ENCODE measurements at places on chromosomes 5 and 9. TPM values are rescaled to one million over a fixed set of nuclear protein-coding genes. Genes with fewer than 3 reads are reported as not detected.

GRCh38 chr9:136886610-136887597 lies 588 bp downstream of the TRAF2 start:
- H3K4me1 ChIP-seq = peaks cover 27% of the 10 kb centered on the region
- no peaks in the 10 kb centered on the region for H3K27me3 ChIP-seq
- H3K36me3 ChIP-seq = peaks cover 23% of the 10 kb centered on the region
- H3K4me3 ChIP-seq = peak overlapping the region; percentile 64
- peak; percentile 2 for DNase-seq
- H3K27ac ChIP-seq = peak overlapping the region; percentile 10

GRCh38 chr5:116492776-116493175 lies 81.8 kb downstream of the SEMA6A start:
- no peak for DNase-seq
- H3K36me3 ChIP-seq = peaks cover 9% of the 10 kb centered on the region
- no peak overlapping the region for H3K27ac ChIP-seq
- no peak overlapping the region for H3K4me3 ChIP-seq

- no peak overlapping the region for H3K27ac ChIP-seq
- H3K4me3 ChIP-seq = no peak overlapping the region
- peaks cover 6% of the 10 kb centered on the region for H3K4me1 ChIP-seq
- no peaks in the 10 kb centered on the region for H3K27me3 ChIP-seq
These were observed 67.3 kb downstream of the POU5F2 start for GRCh38 chr5:93674138-93674537.

Gene SLC25A48
- 6.8 TPM for total RNA-seq

DNA sequence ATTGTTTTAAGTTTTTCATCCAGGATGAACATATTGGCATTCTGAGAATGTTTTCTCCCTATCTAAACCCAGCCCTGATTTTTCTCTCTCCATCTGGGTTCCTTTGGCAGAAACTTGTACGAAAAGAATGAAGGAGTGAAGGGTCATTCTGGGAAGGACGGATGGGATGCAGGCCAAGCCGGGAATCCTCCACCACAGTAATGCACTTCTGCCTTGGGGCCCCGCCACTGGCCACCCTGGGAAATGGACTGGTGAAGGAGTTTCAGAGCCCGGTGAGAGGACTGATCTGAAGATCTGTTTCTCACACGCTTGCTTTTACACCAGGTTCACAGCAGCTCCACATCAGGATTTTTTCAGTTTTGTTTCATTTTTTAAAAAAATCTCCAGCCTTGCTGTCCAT lies 554.8 kb downstream of the BNC2 start:
- H3K27me3 ChIP-seq = peaks cover 3% of the 10 kb centered on the region
- no peak overlapping the region for H3K27ac ChIP-seq
- DNase-seq = no peak
- H3K36me3 ChIP-seq = no peaks in the 10 kb centered on the region
- H3K4me3 ChIP-seq = no peak overlapping the region
- H3K4me1 ChIP-seq = peaks cover 32% of the 10 kb centered on the region

DNA sequence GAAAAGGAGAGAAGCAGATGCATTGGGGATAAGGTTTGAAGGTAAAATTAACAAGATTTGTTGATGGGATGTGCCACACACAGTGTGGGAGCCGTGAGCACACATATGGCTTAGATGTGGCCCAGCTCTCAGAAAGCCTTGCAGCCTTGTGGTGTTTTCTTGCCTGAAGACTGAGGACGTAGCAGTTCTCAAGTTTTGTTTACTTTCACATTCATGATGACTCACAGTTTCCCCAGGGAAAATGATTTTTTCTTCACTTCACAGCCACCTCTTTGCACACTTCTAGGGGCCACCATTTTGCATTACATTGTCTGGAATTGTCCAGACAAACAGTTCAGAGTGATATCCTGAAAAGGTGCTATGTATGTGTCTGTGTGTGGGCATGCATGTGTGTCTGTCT lies 126.2 kb downstream of the BASP1 start:
- no peak overlapping the region for H3K4me3 ChIP-seq
- no peaks in the 10 kb centered on the region for H3K27me3 ChIP-seq
- no peaks in the 10 kb centered on the region for H3K4me1 ChIP-seq
- DNase-seq = no peak
- H3K36me3 ChIP-seq = no peaks in the 10 kb centered on the region

DNA sequence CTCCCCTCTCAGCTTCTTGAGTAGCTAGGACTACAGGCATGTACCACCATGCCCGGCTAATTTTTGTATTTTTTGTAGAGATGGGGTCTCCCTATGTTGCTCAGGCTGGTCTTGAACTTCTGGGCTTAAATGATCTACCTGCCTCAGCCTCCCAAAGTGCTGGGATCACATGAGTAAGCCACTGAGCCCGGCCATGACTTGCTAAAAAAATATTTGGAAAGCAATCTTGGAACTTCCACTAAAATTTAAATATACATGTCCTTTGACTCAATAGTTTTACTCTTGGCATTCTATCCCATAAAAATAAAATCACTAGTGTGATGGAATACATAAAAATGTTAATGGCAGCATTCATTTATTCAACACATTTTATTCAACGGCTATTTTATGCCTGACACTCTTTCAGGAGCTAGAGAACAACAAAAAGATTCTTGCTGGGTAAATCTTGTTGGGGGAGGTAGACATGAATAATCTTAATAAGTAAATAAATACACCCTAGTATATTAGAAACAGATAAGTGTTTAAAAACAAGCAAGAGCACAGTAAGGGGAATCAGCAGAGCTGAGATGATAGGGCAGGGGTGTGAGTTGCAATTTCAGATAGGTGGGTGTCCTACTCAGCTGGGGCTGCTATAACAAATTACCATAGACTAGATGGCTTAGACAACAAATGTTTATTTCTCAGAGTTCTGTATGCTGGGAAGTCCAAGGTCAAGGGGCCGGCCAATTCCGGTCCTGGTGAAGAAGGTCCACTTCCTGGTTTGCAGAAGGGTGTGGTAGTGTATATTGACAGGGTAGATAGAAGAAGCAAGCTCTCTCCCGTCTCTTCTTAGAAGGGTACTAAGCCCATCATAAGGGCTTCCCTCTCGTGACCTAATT lies 50.7 kb downstream of the KCNV2 start:
- H3K4me3 ChIP-seq = no peak overlapping the region
- H3K4me1 ChIP-seq = no peaks in the 10 kb centered on the region
- H3K36me3 ChIP-seq = no peaks in the 10 kb centered on the region

GRCh38 chr9:134178768-134179551 lies 14.6 kb upstream of the RNU6ATAC start:
- H3K4me3 ChIP-seq = no peak overlapping the region
- peaks cover 18% of the 10 kb centered on the region for H3K27me3 ChIP-seq
- peaks cover 37% of the 10 kb centered on the region for H3K4me1 ChIP-seq

- H3K27me3 ChIP-seq = no peaks in the 10 kb centered on the region
- H3K4me1 ChIP-seq = no peaks in the 10 kb centered on the region
- H3K36me3 ChIP-seq = no peaks in the 10 kb centered on the region
- H3K4me3 ChIP-seq = no peak overlapping the region
These were observed 38.6 kb downstream of the DMGDH start for GRCh38 chr5:79030663-79031484.

- no peak overlapping the region for H3K27ac ChIP-seq
- H3K4me3 ChIP-seq = no peak overlapping the region
- H3K27me3 ChIP-seq = no peaks in the 10 kb centered on the region
- H3K36me3 ChIP-seq = no peaks in the 10 kb centered on the region
These were observed 348.8 kb downstream of the EFNA5 start for GRCh38 chr5:107321906-107322305.

DNA sequence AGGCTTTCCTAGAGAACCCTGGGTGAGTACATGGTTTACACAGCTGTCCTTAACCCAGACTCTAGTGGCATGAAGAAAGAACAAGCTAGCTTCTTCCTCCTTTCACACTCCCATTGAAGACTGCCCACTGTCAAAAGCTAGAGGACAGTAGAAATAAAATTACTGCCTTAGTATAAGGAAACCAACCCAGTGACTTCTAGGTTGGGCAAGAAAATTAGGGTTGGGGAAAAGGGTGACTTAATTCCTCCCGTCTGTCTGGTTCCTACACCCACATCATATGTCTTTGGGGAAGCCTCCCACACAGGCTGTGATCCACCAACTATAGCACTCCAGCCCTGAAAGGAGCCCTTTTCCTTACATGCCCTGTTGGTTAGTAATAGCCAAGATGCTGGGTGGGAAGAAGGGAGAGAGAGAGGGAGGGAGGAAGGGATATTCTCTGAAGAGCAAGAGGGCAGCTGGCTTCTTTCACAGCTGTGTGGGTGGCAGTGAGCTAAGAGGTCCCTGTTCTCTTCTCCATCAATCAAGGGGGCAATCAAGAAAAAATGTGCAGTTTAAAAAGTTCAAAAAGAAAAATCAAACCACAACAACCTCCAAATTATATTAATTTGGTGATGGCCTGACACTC lies 21.7 kb downstream of the HBEGF start:
- H3K27ac ChIP-seq = peak overlapping the region; percentile 61
- DNase-seq = peak; percentile 31
- H3K4me3 ChIP-seq = no peak overlapping the region

Gene CER1
- total RNA-seq = 0.79 TPM

DNA sequence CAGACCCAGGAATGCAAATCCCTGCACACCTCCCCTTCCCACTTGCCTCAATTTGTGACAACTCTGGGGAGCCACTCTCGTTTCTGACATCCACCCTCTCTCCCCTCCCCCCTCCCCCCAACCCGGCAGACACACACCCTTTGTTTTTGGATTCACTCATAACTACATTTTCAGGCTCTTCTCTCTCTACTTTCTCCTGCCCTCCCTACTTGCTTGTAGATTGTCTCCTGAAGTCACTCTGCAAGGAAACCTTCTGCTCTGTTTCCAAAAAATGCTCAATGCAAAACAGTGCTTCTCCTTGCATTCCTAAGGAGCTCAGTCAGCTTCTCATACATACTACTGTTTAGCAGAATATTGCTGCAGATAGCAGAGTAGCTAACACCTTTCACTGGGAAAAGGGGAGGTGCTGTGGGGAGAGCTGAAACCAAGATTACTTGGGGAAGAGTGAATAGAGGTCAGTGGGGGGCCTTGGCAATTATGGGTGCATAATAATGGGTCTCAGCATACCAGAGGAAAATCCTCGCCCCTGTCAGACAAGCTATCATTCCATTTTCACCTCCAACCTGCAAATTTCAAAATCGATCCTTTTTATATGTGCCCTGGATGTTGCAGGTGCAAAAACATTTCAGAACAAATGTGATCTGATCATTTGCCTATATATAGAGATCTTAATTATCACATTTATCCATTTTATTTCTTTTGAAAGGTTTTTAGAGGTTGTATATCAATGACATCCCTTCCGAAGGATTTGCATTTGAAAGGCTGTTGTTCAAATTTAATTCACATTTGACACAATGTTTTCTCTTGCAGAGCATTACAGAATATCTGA lies 1860.7 kb upstream of the WWC1 start:
- H3K36me3 ChIP-seq = no peaks in the 10 kb centered on the region
- no peak overlapping the region for H3K4me3 ChIP-seq
- DNase-seq = no peak
- H3K27ac ChIP-seq = no peak overlapping the region

DNA sequence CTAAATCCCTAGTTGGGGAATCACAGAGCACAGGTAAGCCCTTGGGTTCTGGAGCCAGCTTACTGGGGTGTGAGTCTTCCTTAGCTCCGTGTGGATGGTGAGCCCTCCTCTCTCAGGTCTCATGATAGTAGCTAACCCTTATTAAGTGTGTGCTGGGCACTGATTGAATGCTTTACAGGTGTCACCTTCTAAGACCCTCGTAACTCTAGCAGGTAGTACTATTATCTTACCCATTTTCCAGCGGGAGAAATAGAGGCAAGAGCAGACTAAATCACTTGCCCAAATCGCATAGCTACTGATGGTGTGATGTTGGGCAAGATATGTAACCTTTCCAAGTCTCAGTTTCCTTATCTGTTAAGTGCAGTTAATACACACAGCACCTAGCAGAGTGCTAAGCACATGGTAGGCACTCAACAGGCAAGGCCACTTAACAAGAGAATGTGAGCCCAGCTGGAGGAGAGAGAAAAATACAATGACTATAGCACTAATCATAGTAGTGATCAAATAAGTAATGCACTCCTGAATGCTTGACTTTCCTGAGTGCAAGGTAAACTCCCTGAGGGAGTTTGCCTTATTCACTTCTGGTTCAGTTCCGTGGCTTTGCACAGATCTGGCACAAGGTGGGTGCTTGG lies at the start of gene DCANP1:
DCANP1 (minus strand) TSS at position 51 of the 632 bp plus-strand sequence. CDS start 240 bp downstream, outside the sequence.
- H3K27me3 ChIP-seq = no peaks in the 10 kb centered on the region
- H3K27ac ChIP-seq = no peak within 1 kb of the TSS
- no peak within 1 kb of the TSS for H3K4me3 ChIP-seq
- no peak for DNase-seq
